ENCODE measurements at places on chromosomes 3 and 15.

DNA sequence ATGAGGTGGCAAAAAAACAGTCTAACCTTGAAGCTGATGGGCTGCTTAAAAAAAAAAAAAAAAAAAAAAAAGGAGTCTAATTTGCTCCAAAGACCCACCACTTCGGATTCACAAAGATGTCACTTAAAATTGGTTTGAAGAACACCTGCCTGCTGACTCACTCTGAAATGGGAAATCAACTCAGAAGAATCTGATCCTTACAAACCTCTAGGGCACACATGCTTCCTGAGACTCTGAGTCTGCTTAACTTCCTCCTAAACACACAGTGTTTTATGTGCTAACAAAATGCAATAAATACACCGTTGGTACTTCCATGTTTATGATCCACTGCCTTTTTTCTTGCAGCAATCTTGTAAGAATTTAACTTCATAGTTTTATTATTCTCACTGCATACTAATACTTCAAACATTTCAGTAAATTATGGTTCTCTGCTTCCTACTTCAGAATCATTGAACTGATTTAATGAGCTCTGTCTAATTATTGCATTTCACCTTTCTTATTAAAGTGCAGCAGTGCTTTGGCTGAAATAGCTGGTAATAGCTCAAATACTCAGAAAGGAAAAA, 73.0 kb upstream of the FRMD4B start:
- DNase-seq: no peak

GRCh38 chr15:98909968-98910885, 97.4 kb downstream of the PGPEP1L start:
- DNase-seq: no peak

DNA sequence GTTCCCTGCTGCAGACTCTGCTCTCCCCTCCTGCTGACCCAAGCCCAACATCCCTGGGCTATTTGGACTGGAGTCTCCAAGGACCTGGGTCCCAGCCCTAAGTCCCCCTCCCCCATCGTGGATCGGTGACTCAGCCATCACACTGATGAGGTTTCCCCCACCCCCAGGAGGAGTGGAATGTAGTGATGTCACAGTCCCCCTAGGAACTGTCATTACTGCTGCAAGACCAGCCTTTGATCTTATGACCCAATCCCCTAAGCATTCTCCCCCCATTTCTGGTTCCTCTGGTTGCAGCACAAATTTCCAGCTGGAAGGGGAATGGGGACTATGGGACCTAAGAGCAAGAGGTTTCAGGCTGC, 63.4 kb upstream of the CSPG4 start:
- no peak for DNase-seq

DNA sequence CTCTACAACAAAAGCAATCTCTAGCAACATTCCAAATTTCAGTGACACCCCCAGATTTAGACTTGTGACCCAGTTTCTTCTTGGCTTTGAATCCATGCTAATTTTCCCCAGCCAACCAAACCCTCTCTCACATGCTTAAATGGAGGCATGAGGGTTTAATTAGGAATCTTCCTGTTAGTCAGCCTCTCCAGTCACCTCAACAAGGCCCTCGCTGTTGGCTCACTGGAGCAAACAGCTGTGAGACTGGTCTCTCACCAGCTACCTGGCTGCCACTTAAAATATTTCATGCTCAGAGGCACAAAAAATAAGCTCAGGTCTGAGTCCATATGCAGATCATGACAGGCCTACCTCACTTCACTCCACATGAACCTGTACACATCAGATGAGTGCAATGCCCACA, 630.4 kb upstream of the ADAMTS9 start:
- DNase-seq: no peak

DNA sequence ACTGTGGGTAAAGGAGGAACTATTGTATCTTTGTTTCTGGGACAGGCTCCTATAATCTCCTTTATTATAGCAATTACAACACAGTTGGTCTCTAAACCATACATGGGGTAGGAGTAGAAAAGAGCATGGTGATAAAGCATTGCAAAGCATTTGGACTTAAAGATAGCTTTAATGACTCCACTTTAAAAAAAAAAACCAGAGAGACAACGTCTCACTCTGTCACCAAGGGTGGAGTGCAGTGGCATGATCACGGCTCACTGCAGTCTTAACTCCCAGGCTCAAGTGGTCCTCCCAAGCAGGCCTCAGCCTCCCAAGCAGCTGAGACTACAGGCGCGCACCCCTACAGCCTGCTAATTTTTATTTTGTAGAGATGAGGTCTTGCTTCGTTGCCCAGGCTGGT, 68.2 kb downstream of the DENND4A start:
- DNase-seq: no peak

DNA sequence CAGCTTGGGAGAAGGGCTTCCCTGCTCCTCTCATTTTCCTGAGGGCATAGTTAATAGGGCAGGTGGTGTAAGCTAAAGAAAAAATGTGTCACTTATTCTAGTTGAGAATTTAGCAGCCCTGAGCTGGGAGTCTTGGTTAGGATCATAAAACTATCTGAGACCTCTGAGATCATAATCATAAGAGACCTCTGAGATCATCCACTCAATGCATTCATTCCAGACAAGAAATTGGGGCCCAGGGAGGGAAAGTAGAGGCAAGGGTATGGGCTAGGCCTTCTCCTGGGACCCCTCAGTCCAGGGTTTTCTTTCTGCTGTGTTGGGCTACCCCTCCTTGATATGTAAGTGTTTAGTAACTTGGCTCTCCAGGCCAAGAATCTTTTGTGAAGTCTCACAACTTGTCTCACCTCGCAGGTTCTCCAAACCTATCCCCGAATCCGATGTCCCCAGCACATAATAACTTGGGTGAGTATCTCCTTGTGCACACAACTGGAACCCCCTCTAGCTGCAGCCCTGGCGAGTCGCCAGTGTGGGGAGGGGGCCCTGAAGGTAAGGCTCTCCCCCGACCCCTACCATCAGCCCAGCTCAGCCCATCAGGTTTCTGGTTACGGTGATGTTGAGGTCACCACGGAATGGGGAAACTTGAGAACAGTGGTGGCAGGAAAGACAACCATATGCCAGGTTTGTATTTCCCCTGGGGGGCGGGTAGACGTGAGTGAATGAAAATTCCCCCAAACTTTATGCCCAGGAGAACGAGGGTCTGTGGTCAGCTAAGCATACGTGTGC, 84.1 kb downstream of the AAGAB start:
- DNase-seq: no peak

Measured in stimulated activated CD4-positive, alpha-beta T cell treated with anti-CD3 and anti-CD28 coated beads, TNF-alpha, amount 100 ng/mL, for 48 hours (primary cell).